RWPE1 (cell line): ENCODE measurements at places on chromosomes 5 and 9.

DNA sequence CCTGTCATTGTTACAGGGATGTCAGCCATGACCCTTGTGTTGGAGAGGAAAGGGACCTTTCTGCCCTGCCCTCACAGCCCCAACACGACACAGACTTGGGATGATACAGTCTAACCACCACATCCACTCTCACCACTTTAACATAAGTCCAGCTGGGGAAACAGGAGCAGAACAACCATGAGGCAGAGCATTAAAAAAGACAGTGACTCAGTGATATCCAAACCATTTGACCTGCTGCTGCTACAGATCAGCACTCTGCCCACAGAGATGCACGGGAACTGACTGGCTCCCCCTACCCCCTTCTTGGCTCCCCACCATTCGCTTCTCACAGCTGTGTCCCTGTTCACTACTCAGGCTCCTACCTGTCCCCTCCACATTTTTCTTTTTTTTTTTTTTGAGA is 458.6 kb downstream of the ZNF608 start:
- no peak for DNase-seq

DNA sequence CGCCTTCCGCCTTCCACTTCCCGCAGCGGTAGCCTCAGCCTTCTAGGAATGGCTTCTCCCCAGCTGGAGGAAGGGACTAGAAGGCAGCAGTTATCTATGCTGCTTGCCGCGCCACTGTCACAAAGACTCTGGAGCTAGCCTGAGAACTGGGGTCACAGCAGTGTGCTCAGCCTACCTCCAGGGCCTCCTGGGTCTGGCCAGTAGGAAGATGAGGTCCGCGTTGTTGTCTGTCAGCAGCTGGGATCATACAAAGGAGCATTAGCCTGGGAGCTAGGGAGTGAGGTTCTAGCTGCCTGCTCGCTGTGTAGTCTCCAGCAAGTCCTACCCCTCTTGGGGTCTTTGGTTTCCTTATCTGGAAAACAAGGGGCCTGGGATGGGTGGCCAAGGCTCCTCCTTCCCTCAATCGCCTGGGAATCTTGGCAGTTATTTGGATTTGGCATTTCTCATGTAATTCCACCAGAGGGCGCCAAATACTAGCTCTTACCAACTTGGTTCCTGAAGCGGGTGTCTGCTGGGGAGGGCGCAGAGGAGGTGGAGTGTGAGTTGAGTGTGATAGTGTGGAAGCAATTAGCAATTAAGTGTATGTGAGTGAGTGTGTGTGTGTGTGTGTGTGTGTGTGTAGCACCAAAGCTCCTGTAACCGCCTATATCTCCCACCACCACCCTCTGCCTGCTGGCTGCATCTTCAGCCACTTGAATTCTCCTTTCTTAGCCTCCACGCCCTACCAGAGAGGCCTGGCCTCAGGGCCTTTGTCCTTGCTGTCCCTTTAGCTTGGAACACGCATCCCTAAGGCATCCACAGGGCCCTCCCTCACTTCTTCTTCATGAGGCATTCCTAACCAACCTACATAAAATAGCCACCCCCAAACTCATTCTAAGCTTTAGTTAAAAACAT is 97.1 kb downstream of the ENTREP1 start:
- DNase-seq, result peak; percentile 81

DNA sequence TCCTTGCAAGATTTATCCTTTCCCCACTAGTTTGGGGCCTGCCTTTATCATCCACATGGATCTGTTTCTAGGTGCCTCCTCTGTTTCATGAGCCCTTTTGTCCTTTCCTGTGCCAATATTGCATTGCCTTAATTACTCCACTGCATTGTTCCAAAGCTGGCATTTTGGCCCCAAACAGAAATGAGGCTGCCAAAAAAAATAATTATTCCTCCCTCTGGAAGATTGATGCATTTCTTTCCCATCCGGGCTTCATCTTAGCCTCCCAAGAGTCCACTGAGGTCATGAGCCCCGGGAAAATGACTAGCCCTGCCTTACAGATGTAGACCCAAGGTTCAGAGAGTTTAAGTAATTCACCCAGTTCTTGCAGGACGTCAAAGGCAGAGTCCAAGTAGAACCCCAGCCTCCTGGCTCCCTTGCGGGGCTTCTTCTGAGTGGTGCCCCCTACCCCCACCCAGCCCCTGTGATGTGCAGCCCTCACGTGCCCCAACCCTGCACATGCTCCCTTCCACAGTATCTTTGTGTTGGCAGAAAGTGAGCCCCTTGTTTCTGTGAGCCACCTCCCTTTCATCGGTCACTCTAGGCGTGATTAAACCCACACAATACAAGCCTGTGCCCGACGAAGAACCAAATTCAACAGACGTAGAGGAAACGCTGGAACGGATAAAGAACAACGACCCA is 62.1 kb downstream of the TMOD1 start:
- no peak for DNase-seq

- DNase-seq, result no peak
These were observed 154.3 kb upstream of the PITX1 start for GRCh38 chr5:135188233-135188914.

GRCh38 chr9:133334161-133334560 is 1.8 kb downstream of the SURF6 start:
- DNase-seq, result no peak

GRCh38 chr9:107142430-107142829 is 140.6 kb upstream of the RAD23B start:
- DNase-seq, result no peak

- no peak for DNase-seq
These were observed 13.0 kb downstream of the GLRX start for GRCh38 chr5:95809414-95809960.

DNA sequence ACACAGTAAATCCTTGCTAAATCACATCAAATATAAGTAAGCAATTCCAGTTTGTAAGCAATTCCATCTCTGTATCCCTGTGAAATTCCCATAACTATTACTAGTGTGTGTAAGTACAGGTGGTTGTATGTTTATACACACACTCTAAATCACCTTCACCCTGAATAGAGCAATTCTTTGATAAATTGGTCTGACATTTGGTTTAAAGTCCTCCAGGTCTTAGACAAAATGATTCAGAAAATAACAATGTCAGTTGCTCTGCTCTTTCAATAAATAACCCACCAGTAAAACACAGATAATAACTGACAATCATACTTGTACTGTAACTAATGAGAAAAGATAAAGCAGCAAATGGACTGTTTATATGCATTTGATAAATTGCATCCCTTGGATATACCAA is 226.3 kb downstream of the SPOCK1 start:
- DNase-seq, result no peak

DNA sequence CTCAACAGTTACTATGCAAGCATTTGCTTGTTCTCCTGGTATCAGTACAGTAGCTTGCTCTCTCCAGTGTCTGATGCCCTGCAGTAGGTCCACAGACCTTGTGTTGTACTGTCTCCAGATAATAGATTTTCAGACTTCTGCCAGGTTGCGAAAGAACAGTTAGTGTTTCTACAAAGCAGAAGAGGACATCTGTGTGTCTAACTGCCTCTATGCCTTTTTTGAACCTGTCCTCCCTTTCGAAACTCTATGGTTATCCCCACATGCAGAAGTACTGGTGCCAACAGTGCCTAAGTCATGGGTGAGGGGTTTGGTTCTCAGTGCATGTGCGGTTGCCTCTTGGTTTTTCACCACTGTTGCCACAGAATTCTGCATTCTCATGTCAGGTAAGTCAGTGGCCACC is 45.9 kb downstream of the KCNN2 start:
- DNase-seq, result no peak

DNA sequence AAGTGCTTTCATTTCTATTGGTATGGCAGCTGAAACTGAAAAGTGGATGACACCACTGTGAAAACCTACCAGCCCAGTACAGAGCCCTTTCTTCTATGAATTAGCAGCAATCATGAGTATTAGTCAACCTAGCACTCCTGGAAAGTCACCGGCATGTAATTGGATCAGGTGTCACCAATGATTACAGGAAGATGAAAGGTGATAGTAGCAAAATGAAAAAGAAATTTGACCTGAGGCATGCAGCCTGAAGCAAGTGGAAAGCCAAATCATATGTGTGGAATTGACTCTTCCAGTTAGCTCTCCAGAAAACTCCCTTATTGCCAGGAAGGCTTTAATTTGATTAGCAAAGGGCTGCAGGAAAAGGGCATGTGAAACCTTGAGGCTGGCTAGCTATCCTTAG is 81.2 kb upstream of the NAA35 start:
- DNase-seq, result peak; percentile 17

- no peak for DNase-seq
These were observed 1809.9 kb upstream of the ACO1 start for GRCh38 chr9:30574355-30575151.

DNA sequence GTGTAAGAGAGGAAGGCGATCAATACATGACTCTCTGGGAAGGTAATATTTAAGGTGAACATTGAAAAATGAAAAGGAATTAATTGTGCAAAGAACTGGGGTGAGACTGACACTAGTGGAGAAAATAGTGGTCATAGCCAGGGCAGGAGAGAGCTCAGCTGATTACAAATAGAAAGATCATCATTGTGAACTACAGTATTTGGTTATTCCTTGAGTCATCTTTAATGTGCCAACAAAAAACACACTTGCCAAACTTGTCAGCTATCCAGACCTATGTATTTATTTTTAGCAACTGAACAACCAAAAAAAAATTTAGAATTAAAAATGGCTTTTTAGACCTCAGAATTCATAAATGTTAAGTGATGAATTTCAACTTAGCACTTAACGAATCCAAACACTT is 749.8 kb upstream of the CDH9 start:
- DNase-seq, result no peak

DNA sequence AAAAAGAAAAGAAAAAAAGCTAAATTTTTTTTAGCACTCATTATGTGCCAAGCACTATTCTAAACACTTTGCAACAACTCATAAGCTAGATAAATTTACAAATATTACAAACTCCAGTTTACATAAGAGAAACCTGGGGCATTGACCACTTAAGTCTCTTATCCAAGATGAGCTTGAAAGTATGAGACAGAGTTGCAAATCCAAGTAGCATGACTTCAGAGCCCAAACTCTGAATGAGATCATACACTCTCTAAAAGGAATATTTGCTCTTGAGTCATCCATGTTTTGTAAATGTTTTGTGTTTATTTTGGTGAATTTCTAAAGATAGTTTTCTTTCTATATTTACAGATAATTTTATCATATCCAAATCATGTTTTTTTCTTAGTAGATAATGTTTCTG is 4.0 kb upstream of the SHOC1 start:
- DNase-seq, result no peak

DNA sequence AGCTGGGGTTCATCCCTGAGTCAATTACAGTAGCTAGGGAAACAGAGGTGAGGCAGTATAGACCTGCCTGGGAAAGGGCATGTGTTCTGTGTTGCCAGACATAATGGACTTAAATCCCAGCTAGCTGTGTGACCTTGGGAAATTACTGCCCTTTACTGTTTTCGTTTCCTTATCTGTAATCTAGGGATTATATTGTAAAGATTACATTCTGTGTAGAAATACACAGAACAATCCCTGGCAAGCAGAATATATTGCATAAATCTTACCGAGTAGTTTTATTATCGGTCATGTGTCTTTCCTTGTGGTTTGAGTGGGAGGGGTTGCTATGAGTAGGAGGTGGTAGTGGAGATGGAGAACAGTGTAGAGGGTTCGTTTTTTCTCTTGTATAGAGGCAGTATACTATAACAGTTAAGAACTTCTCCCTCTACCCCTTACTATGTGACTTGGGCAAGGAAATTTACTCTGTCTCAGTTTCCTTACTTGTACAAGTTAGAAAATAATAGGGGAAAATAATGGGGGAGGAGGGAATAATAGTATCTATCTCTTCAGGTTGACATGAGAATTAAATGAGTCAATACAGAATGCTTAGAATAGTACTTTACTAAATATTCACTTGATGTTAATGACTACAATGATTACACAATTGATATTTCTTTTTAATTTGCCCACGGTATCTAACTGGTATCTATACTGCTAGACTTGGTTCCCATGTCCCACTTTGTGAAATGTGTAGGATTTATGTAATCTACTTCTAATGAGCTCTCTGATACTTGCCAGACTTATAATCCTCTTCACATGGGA is 7.1 kb upstream of the DMXL1 start:
- DNase-seq, result no peak
